Activated CD4-positive, alpha-beta T cell treated with anti-CD3 and anti-CD28 coated beads, Interleukin-2, amount 10 ng/mL, durations not matched to agents 24 days and 14 days (primary cell): ENCODE measurements at places on chromosomes 3 and 15. TPM values are rescaled to one million over a fixed set of nuclear protein-coding genes. Genes with fewer than 3 reads are reported as not detected.
A peak's percentile ranks its signal among the peaks of the same experiment; 100 is the strongest.

GRCh38 chr15:26314577-26314976, 451.4 kb upstream of the ATP10A start:
- DNase-seq: no peak

DNA sequence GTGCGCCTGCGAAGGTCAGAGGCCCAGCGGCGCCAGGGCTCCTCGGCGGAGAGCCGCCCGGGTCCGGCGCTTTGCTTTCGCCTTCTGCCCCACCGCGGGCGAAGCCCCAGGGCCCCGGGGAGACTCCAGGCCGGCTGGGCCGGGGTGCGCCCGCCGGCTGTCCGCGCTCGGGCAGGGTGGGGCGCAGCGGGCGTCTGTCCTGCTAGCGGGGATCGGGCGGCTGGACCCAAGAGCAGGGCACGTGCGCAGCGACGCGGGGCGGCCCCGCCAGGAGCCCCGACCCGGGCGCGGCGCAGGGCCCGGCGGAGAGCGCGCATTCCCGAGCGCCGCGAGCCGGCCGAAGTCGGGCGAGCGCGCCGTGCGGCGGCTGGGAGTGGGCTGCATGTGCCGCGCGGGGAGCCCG, 569 bp upstream of the ALDH1A3 start:
- DNase-seq: no peak

GRCh38 chr3:38030126-38031021, 932 bp upstream of the PLCD1 start:
- DNase-seq: no peak

DNA sequence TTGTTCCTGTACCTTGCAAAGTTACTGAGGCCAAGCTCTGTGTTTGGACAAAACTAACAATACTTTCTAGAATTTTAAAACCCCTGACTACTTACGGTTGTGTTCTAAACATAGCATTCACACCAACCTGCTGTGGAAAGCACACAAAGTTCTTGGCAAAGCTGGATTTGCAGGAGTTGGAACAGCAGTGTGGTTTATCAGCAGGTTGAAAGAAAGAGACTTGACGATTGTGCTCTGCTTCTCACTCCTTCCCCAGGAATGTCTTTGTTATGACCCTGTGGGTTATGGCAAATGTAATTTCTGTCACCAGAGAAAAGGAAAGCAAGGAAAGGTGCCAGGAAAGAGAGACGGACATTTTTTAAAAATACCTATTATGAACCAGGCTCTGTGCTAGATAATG, 165.5 kb upstream of the TGFBR2 start:
- DNase-seq: no peak

GRCh38 chr3:27960133-27960532, 238.0 kb upstream of the EOMES start:
- DNase-seq: no peak

DNA sequence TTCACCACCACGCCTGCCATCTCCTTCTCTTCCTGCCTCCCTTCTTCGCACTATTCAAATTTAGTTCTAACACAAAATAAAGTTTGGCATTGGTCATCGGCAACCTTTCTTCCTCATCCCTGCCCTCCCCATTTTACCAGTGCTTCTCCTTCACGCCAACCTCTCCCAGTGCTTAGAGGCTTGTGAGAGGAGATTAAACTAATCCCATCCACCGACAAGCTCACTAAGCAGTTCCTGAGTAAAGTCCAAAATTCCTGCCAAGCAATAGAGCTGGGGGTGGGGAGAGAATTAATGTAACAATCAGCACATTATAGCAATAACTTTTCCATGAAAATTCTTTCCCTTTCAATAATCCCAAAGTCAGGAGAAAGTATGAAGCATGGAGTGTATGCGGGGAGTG, 157.4 kb upstream of the GMNC start:
- DNase-seq: no peak

- DNase-seq: peak; percentile 71
Measured at GRCh38 chr3:60064210-60065178, 1014.7 kb upstream of the CFAP20DC start.

CHSY1 gene
- total RNA-seq: 61.7 and 62.6 TPM in 2 replicates

EFCC1 gene
- 0.36 and 0.37 TPM in 2 replicates for total RNA-seq

RAD51 gene
- 67.5 and 70.3 TPM in 2 replicates for total RNA-seq
